ENCODE measurements at places on chromosomes 3 and 15.

DNA sequence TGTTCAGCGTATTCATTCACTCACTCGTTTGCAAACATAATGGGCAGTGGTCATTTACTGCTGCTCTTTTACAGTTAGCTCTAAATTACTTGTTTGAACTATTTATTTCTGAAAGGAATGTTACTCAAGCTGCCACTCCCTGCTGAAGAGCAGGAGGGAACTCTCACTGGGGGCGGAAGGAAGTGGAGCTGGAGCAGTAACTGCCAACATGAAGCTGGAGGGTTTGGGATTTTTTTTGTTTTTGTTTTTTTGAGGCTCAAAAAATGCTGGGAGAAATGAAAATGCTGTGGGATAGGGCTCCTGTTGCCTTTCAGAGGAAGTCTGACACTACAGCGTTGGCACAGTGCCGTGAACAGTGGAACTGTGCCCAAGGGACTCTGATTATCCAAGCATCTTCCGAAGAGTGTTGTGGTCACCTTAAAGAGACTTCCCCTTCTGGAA is 44.1 kb downstream of the SENP2 start:
- no peak for DNase-seq

DNA sequence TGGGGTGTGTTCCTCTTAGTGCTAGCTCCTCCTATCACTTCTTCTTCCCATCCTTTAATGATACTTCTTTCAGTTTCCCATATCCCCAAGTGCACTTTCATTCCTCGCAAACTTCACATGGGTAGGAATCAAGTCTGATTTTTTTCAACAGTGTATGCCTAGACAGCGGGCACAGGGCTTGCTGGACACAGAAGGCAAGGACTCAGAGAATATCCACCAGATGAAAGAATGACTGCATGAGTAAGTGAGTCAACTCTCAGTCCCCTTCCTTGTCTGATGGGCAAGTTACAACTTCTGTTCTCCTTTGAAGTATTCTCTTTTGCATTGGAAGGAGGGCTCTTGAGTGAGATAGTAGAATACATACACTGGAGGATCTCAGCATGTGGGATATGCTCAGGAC is 3.1 kb upstream of the SQOR start:
- DNase-seq, result no peak

- DNase-seq, result no peak
Observed at GRCh38 chr15:47398594-47398993, 318.7 kb upstream of the SEMA6D start.

- no peak for DNase-seq
Observed at GRCh38 chr3:193548406-193548805, 6.3 kb downstream of the ATP13A4 start.

All from urothelium cell line (cell line).